ENCODE measurements at places on chromosomes 1 and 21. TPM values are rescaled to one million over a fixed set of nuclear protein-coding genes. Genes with fewer than 3 reads are reported as not detected.

SELE gene
- 4.5 TPM for total RNA-seq

IRF6 gene
- total RNA-seq, result 37.1 TPM

TMEM61 gene
- 7.0 TPM for total RNA-seq

GRCh38 chr1:45246760-45247159 is 40.4 kb upstream of the ZSWIM5 start:
- DNase-seq, result no peak

- no peak for DNase-seq
Observed at GRCh38 chr1:41731516-41732030, 187.1 kb downstream of the HIVEP3 start.
